IMR-90 (cell line): ENCODE measurements at places on chromosomes 13 and 19. TPM values are rescaled to one million over a fixed set of nuclear protein-coding genes. Genes with fewer than 3 reads are reported as not detected.

DNA sequence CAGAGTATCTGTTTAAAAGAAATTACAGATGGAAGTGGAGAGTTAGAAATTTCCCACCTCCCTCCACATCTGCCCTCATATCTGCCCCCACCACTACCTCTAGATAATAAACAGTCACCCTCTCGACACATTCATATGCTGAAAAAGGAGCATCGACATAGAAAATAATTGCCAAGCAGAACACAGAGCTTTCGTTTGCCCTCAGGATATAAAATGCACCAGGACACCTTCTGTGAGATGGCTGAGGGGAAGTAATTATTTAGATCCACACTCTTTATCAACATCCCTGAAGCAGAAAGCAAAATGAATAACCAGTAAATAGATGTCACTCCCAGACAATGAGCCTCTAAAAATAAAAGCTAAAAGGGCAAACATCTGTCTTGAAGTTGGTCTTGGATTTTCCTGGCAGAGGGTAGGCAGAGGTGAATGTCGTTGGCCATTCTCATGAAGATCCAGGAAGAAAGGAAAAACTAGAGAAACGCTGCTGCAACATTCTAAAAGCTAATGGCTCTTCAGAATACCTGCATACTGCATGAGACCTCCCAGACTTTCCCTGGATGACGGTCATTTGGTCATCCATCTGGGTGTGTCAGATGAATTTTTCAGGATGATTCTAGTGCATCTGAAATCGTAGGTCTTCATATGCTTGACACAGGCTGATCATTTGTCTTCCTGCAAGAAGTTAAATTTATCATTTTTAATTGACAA lies 527.5 kb downstream of the RFC3 start:
- H3K4me1 ChIP-seq: peaks cover 2% of the 10 kb centered on the region; the same call in 1 of the 2 replicates
- no peak overlapping the region for H3K27ac ChIP-seq
- no peak overlapping the region for H3K4me3 ChIP-seq
- H3K27me3 ChIP-seq: peaks cover 3% of the 10 kb centered on the region; the same call in 1 of the 2 replicates

DNA sequence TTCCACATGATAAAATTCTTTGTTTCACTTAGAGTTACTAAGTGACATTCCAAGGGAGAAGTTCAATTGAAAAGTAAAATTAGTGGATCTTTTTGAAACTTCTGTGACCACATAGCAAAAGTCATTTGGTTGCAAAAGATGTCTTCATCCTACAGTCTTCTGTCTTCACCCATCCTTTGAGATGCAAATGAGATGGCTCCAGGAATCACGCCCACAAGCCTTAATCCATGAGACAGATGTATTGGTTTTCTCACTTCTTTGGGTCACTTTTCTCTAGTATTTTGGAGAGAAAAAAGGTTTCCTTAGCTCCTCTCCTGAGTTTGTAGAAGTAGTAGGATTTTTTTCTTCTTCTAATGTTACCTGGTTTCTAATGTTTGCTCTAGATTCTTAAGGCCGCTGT lies 259.5 kb upstream of the SLC10A2 start:
- H3K27ac ChIP-seq: no peak overlapping the region
- no peak overlapping the region for H3K4me3 ChIP-seq
- H3K27me3 ChIP-seq: no peaks in the 10 kb centered on the region
- no peaks in the 10 kb centered on the region for H3K36me3 ChIP-seq
- no peak for DNase-seq

- H3K36me3 ChIP-seq: no peaks in the 10 kb centered on the region
- no peaks in the 10 kb centered on the region for H3K27me3 ChIP-seq
- H3K4me3 ChIP-seq: no peak overlapping the region
- H3K27ac ChIP-seq: no peak overlapping the region
- peak; percentile 19 for DNase-seq
Measured at GRCh38 chr13:59890054-59890453, 273.7 kb downstream of the DIAPH3 start.

The USHBP1 gene
- total RNA-seq: not detected in 2 replicates

The PEG3 gene
- total RNA-seq: not detected in 2 replicates

GRCh38 chr13:80196756-80197155 lies 144.2 kb downstream of the SPRY2 start:
- no peaks in the 10 kb centered on the region for H3K27me3 ChIP-seq
- peak; percentile 13 for DNase-seq
- H3K36me3 ChIP-seq: no peaks in the 10 kb centered on the region
- no peak overlapping the region for H3K4me3 ChIP-seq
- H3K27ac ChIP-seq: no peak overlapping the region
- H3K4me1 ChIP-seq: no peaks in the 10 kb centered on the region; the same call in 1 of the 2 replicates

The TMEM145 gene
- under 0.01 and 2.5 TPM in 2 replicates for total RNA-seq

GRCh38 chr19:41330481-41330880 lies 20.5 kb downstream of the CCDC97 start:
- H3K27ac ChIP-seq: no peak overlapping the region
- H3K4me3 ChIP-seq: no peak overlapping the region
- no peak for DNase-seq
- H3K36me3 ChIP-seq: peaks cover 44% of the 10 kb centered on the region
- H3K27me3 ChIP-seq: no peaks in the 10 kb centered on the region

DNA sequence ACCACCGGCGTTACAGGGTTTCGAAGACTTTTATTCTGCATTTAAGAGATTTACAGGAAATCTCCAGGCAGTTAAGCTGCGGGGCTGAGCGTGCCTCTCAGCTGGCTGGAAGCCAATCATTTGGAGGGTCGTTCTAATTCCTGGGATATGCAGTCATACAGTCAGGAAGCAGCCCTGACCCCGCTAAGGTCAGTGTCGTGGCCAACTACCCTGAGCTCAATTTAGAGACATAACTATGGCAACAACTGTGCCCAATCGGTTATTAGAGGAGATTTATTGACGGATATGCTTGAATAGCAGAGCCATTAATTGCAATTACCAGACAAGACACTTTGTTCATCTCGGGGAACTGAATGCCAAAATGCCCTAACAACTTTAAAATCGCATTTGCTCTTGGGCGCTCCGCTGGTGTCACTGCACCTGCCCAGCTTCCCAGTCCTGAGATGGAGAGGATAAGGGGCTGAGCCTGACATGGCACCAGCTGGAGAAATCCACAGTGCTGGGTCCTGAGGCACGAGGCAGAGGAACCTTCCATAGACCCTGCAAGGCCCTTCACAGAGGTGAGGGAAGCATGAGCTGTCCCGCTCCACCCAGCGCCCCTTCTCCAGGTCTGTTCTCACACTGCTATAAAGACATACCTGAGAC lies 15.1 kb upstream of the ZNF507 start:
- no peak for DNase-seq
- H3K4me3 ChIP-seq: no peak overlapping the region
- no peak overlapping the region for H3K27ac ChIP-seq
- H3K4me1 ChIP-seq: no peaks in the 10 kb centered on the region
- peaks cover 4% of the 10 kb centered on the region; the same call in 1 of the 2 replicates for H3K27me3 ChIP-seq

- H3K27me3 ChIP-seq: peaks cover 2% of the 10 kb centered on the region; the same call in 1 of the 2 replicates
- no peak for DNase-seq
- H3K4me3 ChIP-seq: no peak overlapping the region
- no peaks in the 10 kb centered on the region for H3K4me1 ChIP-seq
- no peak overlapping the region for H3K27ac ChIP-seq
Measured at GRCh38 chr19:38805180-38805579, 7.6 kb downstream of the LGALS4 start.

The SLITRK5 gene
- total RNA-seq: under 0.01 TPM in 2 replicates

- peak overlapping the region; percentile 96 for H3K27ac ChIP-seq
- peaks cover 25% of the 10 kb centered on the region for H3K36me3 ChIP-seq
- H3K27me3 ChIP-seq: no peaks in the 10 kb centered on the region
- H3K4me1 ChIP-seq: peaks cover 20% of the 10 kb centered on the region
- H3K4me3 ChIP-seq: no peak overlapping the region
Measured at GRCh38 chr19:48962029-48962848, 2.9 kb upstream of the FTL start.

- H3K4me1 ChIP-seq: 0 out of 2 replicates have a peak, but pooled peaks cover 3% of the 10 kb centered on the region
- no peak overlapping the region for H3K4me3 ChIP-seq
- peak; percentile 97 for DNase-seq
- H3K36me3 ChIP-seq: no peaks in the 10 kb centered on the region
- no peaks in the 10 kb centered on the region for H3K27me3 ChIP-seq
- H3K27ac ChIP-seq: no peak overlapping the region
Measured at GRCh38 chr13:79749984-79750551, 269.1 kb downstream of the NDFIP2 start.

- no peaks in the 10 kb centered on the region for H3K4me1 ChIP-seq
- H3K36me3 ChIP-seq: peaks cover 11% of the 10 kb centered on the region
Measured at GRCh38 chr13:25249001-25249543, 38.2 kb downstream of the MTMR6 start.

The CGB5 gene
- total RNA-seq: not detected in 2 replicates

The KASH5 gene
- total RNA-seq: not detected in 2 replicates

DNA sequence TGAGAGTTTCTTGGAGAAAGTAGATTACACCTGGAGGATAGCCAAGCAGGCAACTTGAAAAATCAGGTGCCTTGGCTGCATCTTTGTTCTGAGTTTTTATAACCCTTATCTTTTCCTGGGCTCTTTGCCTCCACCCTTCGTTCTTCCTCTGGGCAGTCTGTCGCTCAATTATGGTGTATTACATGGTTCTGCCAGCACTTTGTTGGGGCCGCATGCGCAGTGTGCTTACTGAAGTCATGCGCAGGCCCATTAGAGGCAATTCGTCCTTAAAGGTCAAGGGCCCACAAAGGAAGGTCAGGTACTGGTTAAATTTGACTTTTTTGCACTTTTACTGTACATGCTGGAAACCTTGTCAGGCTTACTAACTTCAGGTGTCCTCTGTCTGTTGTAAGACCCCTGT lies 761.9 kb upstream of the SLITRK5 start:
- H3K27me3 ChIP-seq: no peaks in the 10 kb centered on the region
- H3K4me1 ChIP-seq: 0 out of 2 replicates have a peak, but pooled peaks cover 2% of the 10 kb centered on the region
- no peak for DNase-seq
- H3K36me3 ChIP-seq: no peaks in the 10 kb centered on the region
- no peak overlapping the region for H3K27ac ChIP-seq

GRCh38 chr19:11007385-11007784 lies 46.6 kb downstream of the SMARCA4 start:
- H3K4me1 ChIP-seq: no peaks in the 10 kb centered on the region
- no peak overlapping the region for H3K27ac ChIP-seq
- no peak for DNase-seq
- H3K27me3 ChIP-seq: no peaks in the 10 kb centered on the region
- H3K4me3 ChIP-seq: no peak overlapping the region

GRCh38 chr19:50238043-50238442 lies 34.6 kb downstream of the MYH14 start:
- H3K27me3 ChIP-seq: no peaks in the 10 kb centered on the region
- no peak overlapping the region for H3K27ac ChIP-seq
- no peak overlapping the region for H3K4me3 ChIP-seq
- H3K4me1 ChIP-seq: no peaks in the 10 kb centered on the region

- H3K27me3 ChIP-seq: no peaks in the 10 kb centered on the region
- no peak overlapping the region for H3K27ac ChIP-seq
- H3K36me3 ChIP-seq: peaks cover 69% of the 10 kb centered on the region
- H3K4me3 ChIP-seq: no peak overlapping the region
Measured at GRCh38 chr19:5651361-5651760, 28.5 kb downstream of the SAFB start.
